ENCODE measurements at places on chromosomes 7 and 10. TPM values are rescaled to one million over a fixed set of nuclear protein-coding genes. Genes with fewer than 3 reads are reported as not detected.

DNA sequence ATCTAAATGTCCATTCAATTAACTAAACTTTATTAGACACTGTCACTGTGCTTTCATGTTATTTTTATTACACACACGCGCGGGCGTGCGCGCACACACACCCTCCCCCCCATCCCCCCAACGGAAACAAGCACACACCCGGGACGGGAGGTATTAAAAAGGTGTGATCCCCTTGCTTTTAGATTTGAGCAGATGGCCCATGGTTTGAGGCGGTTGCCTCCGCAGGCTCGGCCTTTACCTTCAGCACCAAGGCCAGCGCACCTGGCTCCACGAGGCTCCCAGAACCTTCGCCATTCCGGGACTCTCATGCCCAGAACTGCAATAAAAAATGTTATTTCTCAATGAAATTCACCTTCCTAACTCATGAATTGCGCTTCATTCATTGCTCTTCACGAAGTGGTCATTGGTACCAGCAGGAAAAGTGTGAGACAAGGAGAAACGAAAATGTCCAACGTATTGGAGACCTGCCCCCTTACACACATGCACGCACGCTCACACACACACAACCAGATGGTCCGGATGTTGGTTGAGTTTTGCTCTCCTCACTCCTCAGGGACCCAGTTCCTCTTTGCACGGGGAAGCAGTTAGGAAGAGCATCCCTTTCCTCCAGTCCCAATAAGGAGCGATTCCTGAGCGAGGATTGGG, 20.8 kb upstream of the PTF1A start:
- no peaks in the 10 kb centered on the region for H3K4me1 ChIP-seq
- DNase-seq: peak; percentile 15
- H3K27ac ChIP-seq: no peak overlapping the region
- H3K4me3 ChIP-seq: no peak overlapping the region

Gene FAM107B
- total RNA-seq: 176 TPM

DNA sequence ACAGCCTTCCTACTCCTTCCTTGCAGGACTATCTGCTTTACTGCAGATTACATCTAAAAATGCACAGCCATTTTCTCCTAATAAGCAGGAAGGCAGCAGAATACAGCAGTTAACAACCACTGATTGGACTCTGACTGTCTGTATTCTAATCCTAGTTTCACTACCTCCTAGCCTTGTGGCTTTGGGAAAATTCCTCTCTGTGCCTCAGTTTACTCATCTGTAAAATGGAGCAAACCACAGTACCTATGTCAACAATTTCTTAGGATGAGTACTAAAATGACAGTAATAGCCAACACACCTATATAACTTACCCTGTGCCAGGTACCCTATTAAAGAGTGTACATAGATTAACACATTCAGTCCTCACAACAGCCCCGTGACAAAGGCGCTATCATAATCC, 89.5 kb downstream of the ELMO1 start:
- no peak overlapping the region for H3K4me3 ChIP-seq
- H3K27ac ChIP-seq: no peak overlapping the region

Gene ANXA8L1
- not detected for total RNA-seq

Gene AEBP1
- total RNA-seq: 48.0 TPM

DNA sequence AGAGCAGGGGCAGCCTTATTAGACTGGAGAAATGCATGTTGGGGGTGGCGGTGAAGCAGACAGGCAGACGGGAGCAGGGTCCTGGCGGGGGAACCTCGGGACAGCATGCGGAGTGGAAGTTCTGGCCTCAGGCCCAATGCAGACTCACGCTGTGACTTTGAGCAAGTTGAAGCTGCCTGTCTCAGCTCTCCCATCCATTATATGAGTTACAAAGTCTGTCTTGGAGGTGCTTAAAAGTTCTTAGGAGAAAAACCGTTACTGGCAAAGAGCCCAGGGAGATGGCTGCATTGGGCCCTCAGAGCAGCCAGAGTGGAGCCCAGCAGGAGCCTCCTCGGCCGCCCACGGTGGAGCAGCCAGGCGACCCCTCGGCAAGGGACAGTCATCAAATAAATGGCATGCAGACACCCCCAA, 509.5 kb downstream of the PLXNA4 start:
- no peaks in the 10 kb centered on the region for H3K27me3 ChIP-seq
- DNase-seq: no peak
- no peak overlapping the region for H3K4me3 ChIP-seq
- H3K27ac ChIP-seq: no peak overlapping the region

- H3K27me3 ChIP-seq: no peaks in the 10 kb centered on the region
- H3K4me3 ChIP-seq: no peak overlapping the region
- peaks cover 6% of the 10 kb centered on the region for H3K4me1 ChIP-seq
- no peak for DNase-seq
- H3K27ac ChIP-seq: no peak overlapping the region
Observed at GRCh38 chr7:29285444-29285793, 90.8 kb downstream of the CHN2 start.

DNA sequence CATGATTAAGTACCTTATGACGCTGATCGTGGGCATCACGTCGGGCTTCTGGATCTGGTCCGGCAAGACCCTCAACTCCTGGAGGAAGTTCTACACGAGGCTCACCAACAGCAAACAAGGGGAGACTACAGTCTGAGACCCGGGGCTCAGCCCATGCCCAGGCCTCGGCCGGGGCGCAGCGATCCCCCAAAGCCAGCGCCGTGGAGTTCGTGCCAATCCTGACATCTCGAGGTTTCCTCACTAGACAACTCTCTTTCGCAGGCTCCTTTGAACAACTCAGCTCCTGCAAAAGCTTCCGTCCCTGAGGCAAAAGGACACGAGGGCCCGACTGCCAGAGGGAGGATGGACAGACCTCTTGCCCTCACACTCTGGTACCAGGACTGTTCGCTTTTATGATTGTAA, 2.5 kb downstream of the FZD1 start:
- peaks cover 5% of the 10 kb centered on the region for H3K27me3 ChIP-seq
- no peak overlapping the region for H3K4me3 ChIP-seq
- no peak for DNase-seq
- H3K36me3 ChIP-seq: no peaks in the 10 kb centered on the region
- peaks cover 6% of the 10 kb centered on the region for H3K4me1 ChIP-seq

DNA sequence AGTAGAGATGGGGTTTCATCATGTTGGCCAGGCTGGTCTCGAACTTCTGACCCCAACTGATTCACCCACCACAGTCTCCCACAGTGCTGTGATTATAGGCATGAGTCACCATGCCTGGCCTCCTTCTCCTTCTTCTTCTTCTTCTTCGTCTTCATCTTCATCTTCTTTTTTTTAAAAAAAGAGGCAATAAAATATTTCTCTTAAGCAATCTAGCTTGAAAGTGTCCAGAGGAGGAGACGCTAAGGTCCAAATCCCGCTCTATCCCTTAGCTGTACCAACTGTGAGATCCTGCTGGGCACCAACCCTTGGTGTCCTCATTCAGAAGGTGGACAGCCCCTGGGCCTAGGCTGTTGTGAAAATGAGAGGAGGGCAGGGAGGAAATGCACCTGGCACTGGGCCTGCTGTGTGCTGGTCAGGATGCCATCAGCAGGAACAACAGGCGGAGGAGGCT, 13.9 kb upstream of the PSAP start:
- H3K4me1 ChIP-seq: peaks cover 14% of the 10 kb centered on the region
- no peak overlapping the region for H3K4me3 ChIP-seq
- H3K36me3 ChIP-seq: no peaks in the 10 kb centered on the region
- DNase-seq: no peak

- no peaks in the 10 kb centered on the region for H3K27me3 ChIP-seq
- H3K27ac ChIP-seq: no peak overlapping the region
- peak; percentile 13 for DNase-seq
- no peaks in the 10 kb centered on the region for H3K4me1 ChIP-seq
- H3K36me3 ChIP-seq: no peaks in the 10 kb centered on the region
Observed at GRCh38 chr10:82190432-82191260, 315.7 kb downstream of the NRG3 start.

Gene KLF14
- total RNA-seq: not detected

DNA sequence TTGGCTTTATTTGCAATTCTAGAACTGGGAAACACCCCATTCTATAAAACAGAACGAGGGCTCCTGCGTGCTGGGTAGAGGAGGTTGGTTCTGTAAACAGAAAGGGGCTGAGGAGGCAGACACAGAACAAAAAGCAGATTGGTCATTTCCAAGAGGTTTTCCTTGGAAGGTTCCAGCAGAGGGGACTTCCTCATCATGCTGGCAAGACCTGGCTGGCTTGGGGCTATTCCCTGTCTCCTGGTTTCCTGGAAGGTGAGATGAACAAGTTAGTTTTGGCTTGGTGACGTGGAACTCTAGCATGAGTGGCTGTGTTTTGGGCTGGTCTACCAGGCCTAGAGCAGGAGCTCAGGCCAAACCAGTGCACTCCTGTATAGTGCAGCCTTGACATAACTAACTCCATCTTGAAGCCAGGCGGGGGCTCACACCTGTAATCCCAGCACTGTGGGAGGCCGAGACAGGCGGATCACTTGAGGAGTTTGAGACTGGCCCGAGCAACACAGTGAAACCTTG, 26.1 kb upstream of the DNAJB6 start:
- no peak for DNase-seq
- H3K4me1 ChIP-seq: peaks cover 13% of the 10 kb centered on the region
- no peaks in the 10 kb centered on the region for H3K36me3 ChIP-seq
